ENCODE measurements at places on chromosomes 1 and 21.

GRCh38 chr1:183243161-183244050, 57.3 kb downstream of the LAMC2 start:
- no peak for DNase-seq

DNA sequence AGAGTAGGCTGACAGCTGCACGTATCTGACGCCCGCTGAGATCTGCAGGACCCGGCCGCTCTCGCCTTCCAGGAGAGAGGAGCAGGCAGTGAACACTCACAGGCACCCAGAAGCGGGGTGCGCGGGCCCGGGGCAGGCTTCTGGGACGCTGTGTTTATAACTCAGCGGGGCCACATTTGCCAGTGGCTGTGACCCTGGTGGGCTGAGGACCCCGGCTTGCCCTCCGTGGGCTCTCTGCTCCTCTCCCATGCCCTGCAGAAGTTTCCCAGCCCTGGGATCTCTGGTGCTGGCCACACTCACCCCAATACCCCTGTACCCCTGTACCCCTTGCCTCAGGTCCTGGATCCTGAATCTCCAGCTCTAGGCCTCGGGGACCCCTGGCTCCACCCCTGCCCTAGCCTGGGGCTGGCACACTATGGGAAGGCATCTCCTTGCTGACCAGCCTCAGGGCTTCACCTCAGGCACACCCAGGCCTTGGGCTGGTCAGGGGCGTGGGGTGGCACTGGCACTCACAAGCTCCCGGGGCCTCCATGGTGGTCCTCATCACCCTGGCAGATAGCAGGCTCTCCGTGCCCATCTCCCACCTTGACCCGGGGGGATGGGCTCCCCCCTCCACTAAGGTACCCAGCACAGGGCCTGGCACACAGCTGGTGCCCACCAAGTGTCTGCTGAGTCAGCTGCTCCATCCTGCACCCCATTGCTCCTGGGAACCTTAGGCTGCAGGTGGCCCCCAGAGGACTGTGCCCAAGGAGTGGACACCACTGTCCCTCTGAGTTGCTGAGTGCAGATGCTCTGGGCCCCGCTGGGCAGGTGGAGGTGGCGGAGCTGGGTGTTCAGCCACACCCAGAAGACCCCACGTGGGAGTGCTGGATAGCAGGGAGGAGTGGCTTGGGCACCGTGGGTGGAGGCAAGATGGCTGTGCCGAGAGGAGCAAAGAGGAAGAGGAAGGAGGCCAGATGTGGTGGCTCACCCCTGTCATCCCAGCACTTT, 32.4 kb downstream of the MORN1 start:
- DNase-seq = no peak

GRCh38 chr1:160332516-160332915, 10.5 kb downstream of the COPA start:
- DNase-seq = no peak

DNA sequence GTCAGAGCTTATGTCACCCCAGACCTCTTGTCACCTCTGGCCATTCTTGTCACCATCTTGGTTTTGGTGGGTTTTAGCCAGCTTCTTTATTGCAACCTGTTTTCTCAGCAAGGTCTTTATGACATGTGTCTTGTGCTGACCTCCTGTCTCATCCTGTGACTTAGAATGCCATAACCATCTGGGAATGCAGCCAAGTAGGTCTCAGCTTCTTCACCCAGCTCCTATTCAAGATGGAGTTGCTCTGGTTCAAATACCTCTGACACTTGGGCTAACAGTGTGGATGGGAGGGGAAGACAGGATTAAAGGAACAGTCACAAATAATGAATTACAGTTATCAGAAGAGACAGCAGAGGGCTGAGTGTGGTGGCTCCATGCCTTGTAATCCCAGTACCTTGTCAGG, 30.5 kb upstream of the PIK3CD start:
- DNase-seq = no peak

GRCh38 chr21:37620401-37620800, 253.8 kb downstream of the DYRK1A start:
- DNase-seq = no peak

Measured in stimulated activated CD8-positive, alpha-beta memory T cell treated with anti-CD3 and anti-CD28 coated beads, Interleukin-2, amount 100 ng/mL, for 48 hours (primary cell).